ENCODE measurements at places on chromosomes 12 and 14.
A peak's percentile ranks its signal among the peaks of the same experiment; 100 is the strongest.

GRCh38 chr12:43882578-43883178, 46.8 kb downstream of the TMEM117 start:
- DNase-seq, result peak; percentile 23

- DNase-seq, result no peak
Observed at GRCh38 chr14:36009643-36010042, 166.9 kb downstream of the PTCSC3 start.

DNA sequence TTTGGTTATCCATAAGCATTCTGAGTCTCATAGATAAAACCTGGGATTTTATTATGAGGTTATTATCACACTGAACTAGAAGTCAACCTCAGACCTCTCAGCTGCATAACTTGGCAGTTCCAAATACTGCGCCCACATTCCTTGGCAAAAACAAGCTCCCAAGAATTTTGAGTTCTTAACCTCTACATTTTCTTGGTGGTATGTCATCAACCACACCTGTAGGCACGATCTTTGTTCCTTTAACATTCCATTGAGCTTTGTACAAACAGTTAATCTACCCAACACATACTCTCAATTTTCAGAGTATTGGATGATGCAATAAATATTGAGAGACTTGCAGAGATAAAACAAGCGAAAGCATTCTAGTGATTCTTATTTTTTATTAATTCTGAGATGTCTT, 371.8 kb upstream of the PRICKLE1 start:
- DNase-seq, result no peak

GRCh38 chr12:103540319-103540718, 44.6 kb upstream of the C12orf42 start:
- DNase-seq, result no peak

DNA sequence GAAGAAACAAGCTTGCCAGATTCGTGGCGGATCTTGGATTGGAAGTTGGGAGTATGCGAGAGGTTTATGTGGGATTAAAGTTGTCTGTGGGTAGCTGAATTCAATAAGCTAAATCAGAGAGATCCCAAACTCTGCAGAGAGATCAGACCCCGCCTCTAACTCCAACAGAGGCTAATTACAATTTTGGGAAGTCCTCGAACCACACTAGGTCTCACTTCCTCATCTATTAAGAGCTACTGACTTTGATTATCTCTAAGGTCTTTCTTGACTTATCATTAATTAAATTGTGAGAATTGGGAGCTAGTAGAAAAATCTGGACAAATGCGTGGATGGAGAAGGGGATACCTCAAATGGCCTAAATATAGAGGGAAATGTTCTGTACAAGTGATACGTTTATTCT, 9.1 kb downstream of the NTF3 start:
- DNase-seq, result no peak

DNA sequence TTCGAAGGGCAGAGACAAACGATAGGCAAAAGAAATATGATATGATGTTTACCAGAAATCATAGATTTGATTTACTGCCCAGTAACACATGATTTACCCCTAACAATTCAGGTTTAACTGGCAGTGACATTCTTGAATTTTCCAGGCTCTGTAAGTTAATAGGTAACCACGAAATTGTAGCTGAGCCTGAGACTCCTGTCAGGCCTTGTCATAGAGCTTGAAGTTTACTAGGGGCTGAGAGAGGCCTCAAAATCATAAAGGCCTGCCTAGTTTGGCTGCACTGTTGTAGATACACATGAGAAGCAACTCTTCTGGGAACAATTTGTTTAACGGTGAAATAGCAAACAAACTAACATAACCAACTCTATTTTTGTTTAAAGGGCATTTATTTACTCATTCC, 3.3 kb downstream of the ERP27 start:
- no peak for DNase-seq

DNA sequence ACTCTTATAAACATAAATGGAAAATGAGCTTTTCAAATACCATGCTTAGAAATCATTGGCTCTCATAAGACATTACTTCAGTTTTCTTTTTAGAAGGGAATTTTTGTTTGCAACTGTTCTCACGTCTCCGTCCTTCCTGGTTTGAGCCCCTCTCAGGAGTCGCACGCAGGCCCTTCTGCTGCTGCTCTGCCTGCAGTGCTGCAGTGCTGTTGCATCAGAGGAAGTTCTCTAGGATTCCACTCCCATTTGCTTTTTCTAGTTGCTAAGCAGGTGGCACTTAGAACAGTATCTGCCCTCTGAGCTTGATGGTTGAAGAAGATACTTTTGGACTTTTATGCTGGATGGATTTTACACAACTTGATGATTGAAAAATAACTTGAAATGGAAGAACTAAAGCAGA, 70.8 kb downstream of the SCN8A start:
- DNase-seq, result no peak

DNA sequence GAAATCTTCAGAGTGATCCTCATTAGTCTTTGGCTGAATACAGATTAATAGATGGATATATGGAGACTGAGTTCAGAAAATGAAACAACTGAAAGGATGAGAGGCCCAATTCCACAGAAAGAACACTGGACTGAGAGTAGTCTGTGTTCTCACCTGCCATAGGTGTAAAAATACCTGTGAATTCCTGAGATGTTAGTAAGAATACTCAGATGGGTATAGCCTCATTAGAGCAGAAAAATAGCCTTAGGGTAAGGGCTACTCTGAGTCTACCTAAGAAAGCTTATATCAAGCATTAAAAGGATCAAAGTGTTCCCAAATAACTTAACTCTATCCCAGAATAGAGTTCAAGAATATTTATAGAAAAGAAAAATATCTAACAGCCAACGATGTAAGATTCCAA, 1510.3 kb upstream of the SEL1L start:
- DNase-seq, result no peak

GRCh38 chr14:55277972-55278740, 6.9 kb downstream of the FBXO34 start:
- no peak for DNase-seq

GRCh38 chr14:103627073-103628025, 1.7 kb upstream of the KLC1 start:
- DNase-seq, result no peak

- no peak for DNase-seq
Observed at GRCh38 chr14:77097006-77097699, 905 bp upstream of the CIPC start.

GRCh38 chr12:62371661-62372060, 95.0 kb upstream of the MON2 start:
- DNase-seq, result no peak

GRCh38 chr12:76003355-76003638, 28.3 kb downstream of the PHLDA1 start:
- DNase-seq, result no peak

DNA sequence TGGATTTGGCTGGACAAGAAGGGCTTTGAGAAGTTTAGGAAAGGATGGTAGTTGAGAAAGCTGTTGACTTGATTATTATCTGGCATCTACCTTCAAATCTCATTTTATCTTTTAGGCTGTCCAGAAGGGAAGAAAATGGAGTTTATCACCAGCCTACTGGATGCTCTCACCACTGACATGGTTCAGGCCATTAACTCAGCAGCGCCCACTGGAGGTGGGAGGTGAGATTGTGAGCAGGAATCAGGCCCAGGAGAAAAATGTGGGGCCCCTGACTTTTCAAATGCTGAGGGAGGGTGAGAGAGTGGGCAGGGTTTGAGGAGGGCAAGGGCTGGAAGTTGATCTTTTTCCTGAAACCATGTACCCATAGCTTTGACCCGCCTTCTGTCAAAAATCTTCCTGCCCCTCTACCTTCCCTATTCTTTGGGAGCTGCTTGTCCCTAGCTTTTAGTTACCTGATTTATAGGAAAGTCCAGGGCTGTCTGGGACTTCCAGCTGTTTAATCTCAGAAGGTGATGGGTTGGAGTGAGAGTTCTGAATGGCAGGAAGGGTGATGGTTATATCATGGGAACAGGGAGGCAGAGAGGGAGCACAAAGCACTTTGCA, 134.2 kb downstream of the SMOC1 start:
- DNase-seq, result peak; percentile 49

GRCh38 chr14:73785834-73786635, 65.6 kb upstream of the PTGR2 start:
- peak; percentile 78 for DNase-seq

- DNase-seq, result no peak
Observed at GRCh38 chr12:121144416-121144914, 11.8 kb downstream of the P2RX7 start.

DNA sequence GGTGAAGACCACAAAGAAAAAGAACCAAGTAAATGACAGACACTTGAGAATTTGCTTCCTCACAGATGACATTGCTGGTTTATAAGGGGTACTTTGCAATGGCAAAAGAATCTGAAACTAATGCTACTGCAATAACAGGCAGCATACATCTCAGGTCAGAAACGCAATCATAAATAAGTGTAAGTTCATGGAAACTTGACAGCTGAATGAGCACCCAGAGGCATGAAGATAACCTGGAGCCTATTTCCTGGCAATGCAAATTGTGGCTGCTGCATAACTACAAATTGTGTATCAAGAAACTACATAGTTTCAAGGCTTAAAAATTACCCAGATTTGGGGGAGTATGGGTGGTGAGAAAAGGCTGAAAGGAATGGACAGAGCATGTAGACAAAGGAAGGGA, 8.5 kb upstream of the MYO1A start:
- DNase-seq, result no peak

GRCh38 chr14:72630374-72630773, 263.5 kb downstream of the DPF3 start:
- no peak for DNase-seq

- DNase-seq, result no peak
Observed at GRCh38 chr12:118582863-118583262, 206.5 kb downstream of the SUDS3 start.

GRCh38 chr14:64265222-64265621, 28.9 kb downstream of the ESR2 start:
- no peak for DNase-seq

DNA sequence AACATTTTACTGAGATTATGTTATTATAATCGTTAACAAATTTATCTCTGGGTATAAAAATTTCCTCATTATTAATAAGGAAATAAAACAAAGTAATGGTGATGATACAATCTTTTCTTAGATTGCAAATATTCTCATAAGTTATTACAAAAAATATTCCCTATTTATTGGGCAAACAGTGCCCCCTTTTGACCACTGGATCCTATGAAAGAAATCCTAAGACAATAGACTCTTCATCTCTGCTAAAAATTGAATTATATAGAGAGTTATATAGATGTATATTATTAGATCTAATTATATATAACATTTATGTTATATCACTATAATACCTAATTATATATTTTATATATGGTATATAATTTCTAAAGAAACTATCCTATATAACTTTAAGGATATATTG, 94.2 kb upstream of the FGD4 start:
- no peak for DNase-seq

DNA sequence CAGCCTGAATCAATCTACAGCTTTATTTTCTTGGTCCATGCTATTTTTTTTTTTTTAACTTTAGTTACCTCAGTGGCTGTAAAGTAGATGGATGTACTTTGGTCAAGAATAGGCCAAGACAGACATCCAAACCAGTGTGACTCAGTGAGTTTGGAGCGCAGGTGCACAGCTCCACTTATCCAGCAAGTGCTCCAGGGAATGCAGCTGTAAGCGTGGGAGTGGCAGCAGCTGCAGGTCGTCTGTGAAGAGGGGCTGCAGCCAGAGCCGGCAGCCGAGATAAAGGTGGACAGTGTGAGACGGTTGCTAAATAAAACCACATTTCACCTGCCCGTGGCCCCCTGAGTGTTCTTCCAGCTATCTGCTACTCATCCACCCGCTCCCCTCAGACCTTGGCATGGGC, 1018.7 kb downstream of the AACS start:
- DNase-seq, result no peak

All from activated CD4-positive, alpha-beta memory T cell treated with anti-CD3 and anti-CD28 coated beads, Interleukin-2, amount 10 ng/mL, durations not matched to agents 7 days and 5 days (primary cell).